ENCODE measurements at places on chromosomes 6 and 20.

DNA sequence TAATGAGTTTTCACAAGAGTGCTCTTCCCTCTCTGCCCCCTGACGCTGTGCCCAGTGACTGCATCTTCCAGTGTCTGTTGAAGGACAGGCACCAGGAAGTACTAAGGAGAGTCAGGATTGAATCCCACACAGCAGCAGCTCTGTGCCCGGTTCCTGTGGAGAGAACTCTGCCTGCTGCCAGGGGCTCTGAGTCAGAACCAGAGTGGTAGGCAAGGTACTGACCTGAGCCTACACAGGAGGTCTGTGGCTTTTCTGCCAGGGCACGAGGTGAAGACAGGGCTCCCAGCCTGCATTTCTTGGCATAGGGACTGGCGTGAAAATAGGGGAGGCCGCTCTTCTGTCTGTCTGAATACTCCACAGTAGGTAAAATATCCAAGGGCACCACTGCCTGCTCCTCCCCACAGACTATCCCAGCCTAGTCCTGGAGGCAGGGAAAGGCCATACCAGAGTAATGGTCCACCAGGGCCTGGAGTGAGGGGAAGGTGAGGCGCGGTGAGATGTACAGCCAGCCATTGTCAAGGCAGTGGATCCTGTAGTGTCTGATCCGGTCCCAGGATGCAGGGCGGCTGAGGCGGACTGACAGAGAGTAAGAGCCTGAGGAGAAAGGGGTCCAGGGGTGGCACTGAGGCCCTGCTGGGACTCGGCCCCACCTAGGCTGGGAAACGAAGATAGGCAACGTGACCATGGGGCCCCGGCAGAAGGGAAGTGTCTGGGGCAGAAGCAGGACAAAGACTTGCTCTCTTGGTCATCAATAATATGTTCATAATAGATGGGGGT is 9.4 kb downstream of the RAB5IF start:
- DNase-seq, result no peak

DNA sequence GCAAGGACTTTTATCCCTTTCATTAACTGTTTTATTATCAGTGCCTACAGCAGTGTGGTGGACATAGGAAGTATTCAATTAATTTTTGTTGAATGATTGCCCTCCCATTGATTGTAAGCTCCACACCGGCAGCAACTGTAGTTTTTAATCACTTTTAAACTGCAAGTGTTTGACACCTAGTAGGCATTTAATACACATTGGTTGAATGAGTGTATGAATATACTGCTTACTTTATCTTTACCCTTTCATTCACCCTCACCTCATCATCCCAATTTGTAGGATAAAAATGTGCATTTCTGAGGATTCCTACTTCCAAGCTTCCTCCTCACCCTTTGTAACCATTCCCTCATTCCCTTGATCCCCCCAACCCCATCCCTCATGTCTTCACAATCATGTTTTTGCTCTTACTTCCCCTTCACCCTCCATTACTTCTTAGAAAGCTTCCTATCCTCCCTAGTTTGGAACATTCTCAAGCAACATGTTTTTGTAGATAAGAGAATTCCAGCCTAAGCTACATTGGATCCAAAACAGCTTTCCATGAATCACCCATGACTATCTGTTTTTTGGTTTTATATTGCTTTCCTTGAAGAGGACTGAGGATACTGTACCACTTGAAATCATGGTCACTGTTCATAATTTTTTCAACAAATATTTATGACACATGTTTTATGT is 955 bp upstream of the SLC26A8 start:
- no peak for DNase-seq

- DNase-seq, result no peak
Measured at GRCh38 chr20:14580418-14581074, 243.1 kb upstream of the FLRT3 start.

DNA sequence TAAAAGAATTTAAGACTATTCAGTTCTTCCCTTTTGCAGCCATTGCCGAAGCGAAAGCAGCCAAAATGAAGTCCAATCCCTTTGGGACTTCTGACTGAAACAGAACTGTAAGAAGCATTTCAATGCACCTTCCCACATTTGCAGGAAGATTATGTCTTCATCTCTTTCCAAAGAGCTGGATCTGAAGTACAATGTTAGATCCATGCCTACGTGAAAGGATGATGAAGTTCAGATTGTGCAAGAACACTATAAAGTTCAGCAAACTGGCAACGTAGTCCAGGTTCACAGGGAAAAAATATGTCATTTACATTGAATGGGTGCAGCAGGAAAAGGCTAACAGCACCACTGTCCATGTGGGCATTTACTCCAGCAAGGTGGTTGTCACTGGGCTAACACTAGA is 6.0 kb upstream of the FILIP1 start:
- DNase-seq, result no peak

DNA sequence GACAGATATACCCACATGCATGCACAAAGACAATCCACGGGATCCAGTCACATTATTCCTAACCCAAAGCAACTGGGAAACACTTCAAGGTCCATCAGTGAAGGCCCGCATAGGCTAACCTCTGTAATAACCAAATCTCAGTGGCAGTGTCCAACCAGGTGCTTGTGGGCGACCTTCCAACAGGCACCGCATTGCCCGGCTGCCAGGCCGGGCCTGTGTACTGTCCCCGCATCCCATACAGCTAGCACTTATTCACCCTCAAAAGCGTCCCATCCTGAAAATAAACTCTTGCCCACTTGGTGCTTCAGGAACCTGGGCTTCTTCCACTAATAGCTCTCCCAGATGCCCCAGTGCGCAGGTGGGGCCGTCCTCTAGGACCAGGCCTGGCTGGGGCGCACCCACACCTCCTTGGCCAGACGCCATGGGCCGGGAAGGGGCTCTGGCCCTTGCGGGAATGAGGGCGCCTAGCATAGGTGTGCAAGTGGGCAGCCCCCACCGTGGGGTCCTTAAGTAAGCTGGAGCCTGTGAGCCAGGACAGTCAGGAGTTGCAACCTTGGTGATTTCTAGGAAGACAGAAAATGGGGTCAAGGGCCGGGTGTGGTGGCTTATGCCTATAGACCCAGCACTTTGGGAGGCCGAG is 1.1 kb upstream of the ENTPD6 start:
- no peak for DNase-seq

- no peak for DNase-seq
Measured at GRCh38 chr6:77021232-77021631, 442.1 kb downstream of the HTR1B start.

DNA sequence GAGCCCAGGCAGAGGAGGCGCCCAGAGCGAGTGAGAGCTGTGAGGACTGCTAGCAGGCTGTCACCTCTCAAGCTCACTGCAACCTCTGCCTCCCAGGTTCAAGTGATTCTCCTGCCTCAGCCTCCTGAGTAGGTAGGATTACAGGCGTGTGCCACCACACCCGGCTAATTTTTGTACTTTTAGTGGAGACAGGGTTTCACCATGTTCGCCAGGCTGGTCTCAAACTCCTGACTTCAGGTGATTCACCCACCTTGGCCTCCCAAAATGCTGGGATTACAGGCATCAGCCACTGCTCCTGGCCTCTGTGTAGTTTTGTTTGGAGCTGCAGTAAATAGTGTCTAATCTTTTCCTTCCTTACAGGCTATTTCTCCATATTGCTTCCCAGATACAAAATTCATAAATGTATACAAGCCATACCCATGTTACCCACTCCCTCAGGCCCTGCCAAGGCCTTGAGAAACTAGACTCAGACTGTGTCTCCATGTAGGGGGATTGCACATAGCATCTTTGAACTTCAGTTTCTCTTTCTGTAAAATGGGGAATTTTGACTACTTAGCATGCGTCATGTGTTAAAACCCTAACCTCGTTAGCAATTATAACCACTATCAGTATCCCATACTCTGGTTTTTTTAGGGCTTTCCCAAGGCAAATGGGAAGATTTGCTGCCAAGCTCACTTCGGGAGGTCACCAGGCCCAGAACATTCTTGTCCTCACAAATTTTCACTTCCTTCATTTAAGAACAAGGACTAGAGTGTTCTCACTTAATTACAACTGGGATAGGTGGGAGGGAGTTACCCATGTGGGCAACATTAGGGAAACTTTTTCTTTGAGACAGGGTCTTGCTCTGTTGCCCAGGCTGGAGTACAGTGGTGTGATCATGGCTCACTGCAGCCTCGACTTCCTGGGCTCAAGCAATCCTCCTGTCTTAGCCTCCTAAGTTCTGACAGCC is 67.3 kb upstream of the DDR1 start:
- no peak for DNase-seq

- DNase-seq, result no peak
Measured at GRCh38 chr20:40957265-40957760, 71.3 kb upstream of the TOP1 start.

DNA sequence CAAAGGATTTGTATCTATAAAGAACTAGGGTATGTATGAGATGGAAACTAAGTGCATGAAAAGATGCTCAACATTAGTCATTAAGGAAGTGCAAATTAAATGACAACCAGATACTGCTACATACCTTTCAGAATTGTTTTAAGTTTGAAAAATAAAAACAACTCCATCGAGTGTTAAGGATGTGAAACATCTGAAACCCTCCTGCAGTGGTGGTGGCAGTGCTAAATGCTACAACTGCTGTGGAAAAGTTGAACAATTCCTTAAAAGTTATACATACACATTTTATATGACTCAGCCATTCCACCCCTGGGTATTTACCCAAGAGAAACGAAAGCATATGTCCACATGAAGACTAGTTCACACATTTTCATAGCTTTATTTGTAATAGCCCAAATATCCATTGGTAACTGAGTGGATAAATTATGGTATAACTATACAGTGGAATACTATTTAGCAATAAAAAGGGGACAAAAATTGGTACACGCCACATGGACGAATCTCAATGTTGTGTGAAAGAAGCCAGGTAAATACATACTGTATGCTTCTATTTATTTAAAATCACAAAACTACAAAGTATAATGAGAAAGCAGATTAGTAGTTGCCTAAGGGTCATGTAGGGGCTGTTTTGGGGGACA is 10.6 kb downstream of the ARMH2 start:
- DNase-seq, result no peak

GRCh38 chr6:106124437-106125430 is 38.6 kb downstream of the PRDM1 start:
- no peak for DNase-seq

GRCh38 chr6:21332660-21333059 is 260.9 kb upstream of the SOX4 start:
- no peak for DNase-seq

GRCh38 chr6:23277521-23278179 is 708.3 kb downstream of the HDGFL1 start:
- no peak for DNase-seq

- no peak for DNase-seq
Measured at GRCh38 chr6:30258204-30258603, 45.0 kb upstream of the TRIM26 start.

DNA sequence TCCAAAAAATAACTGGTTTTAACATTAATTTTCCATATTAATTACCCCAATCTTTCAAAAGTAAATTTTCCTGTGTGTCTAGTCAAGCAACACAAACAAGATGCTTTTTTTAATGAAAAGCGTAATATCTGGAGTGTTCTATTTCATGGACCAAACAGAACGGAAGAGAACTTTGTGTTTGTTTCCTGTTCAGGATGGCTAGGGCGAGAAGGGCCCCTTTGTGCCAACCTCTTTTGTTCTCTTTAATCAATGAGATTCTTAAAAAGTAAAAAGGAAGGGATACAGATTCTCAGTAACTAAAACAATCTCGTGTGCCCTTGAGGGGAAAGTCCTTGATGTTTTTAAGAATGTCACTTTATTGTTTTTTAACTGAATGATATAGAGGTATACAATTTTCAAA is 55.7 kb downstream of the GNAS start:
- DNase-seq, result no peak

- no peak for DNase-seq
Measured at GRCh38 chr20:45959956-45960630, 11.9 kb downstream of the ZNF335 start.

DNA sequence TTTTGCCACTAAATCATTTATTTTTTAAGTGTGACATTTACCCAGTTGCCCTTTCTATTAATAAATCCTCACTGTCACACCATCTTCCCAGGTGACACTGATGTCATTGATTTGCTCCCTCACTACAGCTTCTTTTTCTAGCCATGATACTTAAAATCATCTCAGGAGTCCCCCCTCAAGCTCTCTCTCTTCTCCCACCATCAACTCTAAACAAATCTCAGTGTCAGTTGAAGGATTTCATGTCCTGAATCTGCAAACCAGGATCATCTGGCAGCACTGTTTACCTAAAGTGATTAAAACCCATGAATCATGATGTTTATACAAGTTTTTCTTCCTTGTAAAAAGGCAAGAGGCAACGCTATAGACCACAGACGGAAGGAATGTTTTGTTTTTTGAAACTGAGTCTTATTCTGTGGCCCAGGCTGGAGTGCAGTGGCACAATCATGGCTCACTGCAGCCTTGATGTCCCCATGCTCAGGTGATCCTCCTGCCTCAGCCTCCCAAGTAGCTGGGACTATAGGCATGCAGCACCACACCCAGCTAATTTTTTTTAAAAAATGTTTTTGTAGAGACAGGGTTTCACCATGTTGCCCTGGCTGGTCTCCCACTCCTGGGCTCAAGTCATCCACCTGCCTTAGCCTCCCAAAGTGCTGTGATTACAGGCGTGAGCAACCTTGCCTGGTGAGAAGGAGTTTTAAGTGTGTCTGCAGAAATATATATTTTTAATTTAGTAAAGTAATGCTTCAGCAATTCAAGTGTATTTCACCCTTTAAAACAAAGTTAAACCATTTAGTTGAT is 30.1 kb upstream of the SH3BGRL2 start:
- DNase-seq, result no peak
